ENCODE measurements at places on chromosomes 1 and 21. TPM values are rescaled to one million over a fixed set of nuclear protein-coding genes. Genes with fewer than 3 reads are reported as not detected.

The CELSR2 gene
- 7.1 TPM for total RNA-seq

The NHLH1 gene
- total RNA-seq = not detected

The TNFRSF8 gene
- 1.4 TPM for total RNA-seq

The S100A7 gene
- total RNA-seq = not detected

The AIM2 gene
- total RNA-seq = 0.35 TPM

The CFH gene
- 58.0 TPM for total RNA-seq

The CFAP126 gene
- total RNA-seq = not detected

The KIF14 gene
- 0.05 TPM for total RNA-seq

The VWA1 gene
- 35.3 TPM for total RNA-seq

The ADGRL4 gene
- total RNA-seq = 23.5 TPM

The RSPH1 gene
- not detected for total RNA-seq

The ZBTB8A gene
- total RNA-seq = 3.0 TPM

The RSRP1 gene
- total RNA-seq = 52.2 TPM

The TLCD4 gene
- total RNA-seq = 91.6 TPM
